ENCODE measurements at places on chromosomes 11 and 22.

- H3K4me1 ChIP-seq, result peaks cover 9% of the 10 kb centered on the region
- no peaks in the 10 kb centered on the region for H3K27me3 ChIP-seq
- DNase-seq, result no peak
- H3K4me3 ChIP-seq, result no peak overlapping the region
- no peak overlapping the region for H3K27ac ChIP-seq
- no peaks in the 10 kb centered on the region for H3K36me3 ChIP-seq
These were observed 33.2 kb upstream of the CCDC89 start for GRCh38 chr11:85718991-85719807.

GRCh38 chr11:95253141-95253540, 22.1 kb upstream of the SESN3 start:
- no peaks in the 10 kb centered on the region for H3K27me3 ChIP-seq
- H3K4me3 ChIP-seq, result no peak overlapping the region
- H3K27ac ChIP-seq, result no peak overlapping the region
- no peaks in the 10 kb centered on the region for H3K36me3 ChIP-seq
- peaks cover 47% of the 10 kb centered on the region for H3K4me1 ChIP-seq

DNA sequence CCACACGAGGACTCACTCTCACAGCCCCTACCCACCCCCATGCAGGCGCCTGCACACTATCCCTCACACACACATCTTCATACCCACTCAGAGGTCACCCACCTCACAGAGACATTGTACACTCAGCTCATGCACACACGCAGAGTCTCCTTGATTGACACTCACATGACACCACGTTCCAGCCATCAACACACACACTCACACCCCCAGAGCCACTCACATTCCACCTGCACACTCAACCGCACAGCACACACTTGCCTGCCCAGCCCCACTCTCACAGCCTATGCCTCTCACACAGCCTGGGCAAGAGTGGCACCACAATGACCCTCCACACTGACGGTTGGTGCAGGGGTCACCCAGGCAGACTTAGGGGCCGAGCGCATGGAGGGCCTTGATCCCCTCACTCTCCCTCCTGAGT, 2.2 kb downstream of the SPI1 start:
- no peaks in the 10 kb centered on the region for H3K27me3 ChIP-seq
- peaks cover 18% of the 10 kb centered on the region for H3K4me1 ChIP-seq
- no peaks in the 10 kb centered on the region for H3K36me3 ChIP-seq
- no peak overlapping the region for H3K27ac ChIP-seq
- no peak overlapping the region for H3K4me3 ChIP-seq

DNA sequence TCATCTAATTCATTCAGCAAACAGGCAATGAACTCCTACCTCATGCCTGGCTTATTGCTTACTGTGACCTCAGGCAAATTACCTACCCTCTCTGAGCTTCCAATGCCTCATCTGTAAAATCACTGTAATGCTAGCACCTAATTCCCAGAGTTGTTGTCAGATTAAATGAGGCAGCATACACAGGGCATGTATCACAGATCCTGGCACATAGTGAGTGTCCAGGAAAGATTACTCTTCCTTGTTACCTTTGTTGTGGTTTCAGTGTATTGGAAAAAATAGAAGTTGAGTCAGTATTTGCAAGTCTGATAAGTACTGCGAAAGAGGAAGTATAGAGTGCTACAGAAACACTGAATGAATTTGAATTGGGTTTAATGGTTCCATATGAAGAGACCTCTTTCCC, 26.4 kb upstream of the LRRC55 start:
- no peak overlapping the region for H3K27ac ChIP-seq
- H3K27me3 ChIP-seq, result peaks cover 12% of the 10 kb centered on the region
- no peaks in the 10 kb centered on the region for H3K4me1 ChIP-seq
- no peak for DNase-seq
- no peak overlapping the region for H3K4me3 ChIP-seq
- H3K36me3 ChIP-seq, result no peaks in the 10 kb centered on the region

DNA sequence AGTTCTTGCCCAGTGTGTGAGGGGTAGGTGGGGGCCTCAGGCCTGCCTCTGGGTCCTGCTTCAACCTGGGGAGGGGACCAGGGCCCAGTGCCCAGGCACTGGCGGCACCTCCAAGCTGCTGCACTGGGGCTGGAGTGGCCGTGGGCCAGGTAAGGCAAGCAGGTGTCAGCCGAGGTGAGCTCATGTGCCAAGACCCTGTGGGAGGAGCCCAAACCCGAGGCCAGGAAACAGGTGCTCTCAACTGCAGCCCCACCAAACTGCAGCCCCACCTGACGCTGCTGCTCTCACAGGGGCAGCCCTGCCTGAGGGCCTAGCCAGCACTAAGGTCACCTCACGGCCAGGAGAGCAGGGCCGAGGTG, 18.1 kb upstream of the GNB1L start:
- H3K27ac ChIP-seq, result no peak overlapping the region
- H3K36me3 ChIP-seq, result no peaks in the 10 kb centered on the region
- no peak overlapping the region for H3K4me3 ChIP-seq
- H3K4me1 ChIP-seq, result peaks cover 3% of the 10 kb centered on the region

DNA sequence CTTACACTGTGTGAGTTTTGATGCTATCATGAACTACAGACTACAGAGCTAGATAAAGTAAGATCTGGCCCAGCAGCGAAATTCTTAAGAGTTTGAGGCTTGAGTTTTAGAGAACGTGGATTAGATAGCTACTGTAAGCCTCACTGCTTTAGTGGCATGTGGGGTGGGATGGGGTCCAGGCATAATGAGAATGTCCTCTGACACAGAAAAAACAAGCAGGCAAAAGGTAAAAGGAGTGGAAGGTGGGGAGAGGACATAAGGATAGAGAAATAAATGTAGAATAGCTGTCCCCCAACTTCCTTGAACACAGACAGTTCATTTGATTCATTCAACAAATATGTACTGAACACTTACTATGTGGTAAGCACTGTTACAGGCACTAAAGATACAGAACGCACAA, 324.5 kb upstream of the PITPNB start:
- peaks cover 3% of the 10 kb centered on the region for H3K27me3 ChIP-seq
- DNase-seq, result no peak
- H3K4me3 ChIP-seq, result no peak overlapping the region
- H3K36me3 ChIP-seq, result no peaks in the 10 kb centered on the region

DNA sequence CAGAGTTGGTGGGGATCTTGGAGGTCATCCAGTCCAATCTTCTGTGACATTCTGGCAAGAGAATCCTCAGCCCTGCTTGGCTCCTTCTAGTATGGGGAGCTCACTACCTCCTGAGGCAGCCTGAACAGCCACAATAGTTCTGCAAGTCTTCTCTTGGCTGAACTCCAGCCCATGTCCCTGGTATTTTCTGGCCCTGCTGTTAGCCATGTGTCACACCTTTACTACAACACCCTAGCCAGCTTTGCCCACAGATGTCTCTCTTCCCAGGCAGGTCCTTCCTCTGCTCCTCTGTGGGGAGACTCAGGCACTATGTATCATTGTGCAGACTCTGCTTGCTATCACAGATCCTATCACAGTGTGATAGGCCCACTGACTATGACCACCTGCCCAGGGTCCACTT, 297.7 kb downstream of the CTTN start:
- peaks cover under 1% of the 10 kb centered on the region for H3K27me3 ChIP-seq
- H3K4me1 ChIP-seq, result no peaks in the 10 kb centered on the region
- H3K27ac ChIP-seq, result no peak overlapping the region
- no peak overlapping the region for H3K4me3 ChIP-seq
- DNase-seq, result no peak
- no peaks in the 10 kb centered on the region for H3K36me3 ChIP-seq

- no peaks in the 10 kb centered on the region for H3K36me3 ChIP-seq
- no peak overlapping the region for H3K27ac ChIP-seq
- no peak overlapping the region for H3K4me3 ChIP-seq
- H3K27me3 ChIP-seq, result no peaks in the 10 kb centered on the region
- no peak for DNase-seq
These were observed 727.1 kb downstream of the NELL1 start for GRCh38 chr11:21396342-21397008.

DNA sequence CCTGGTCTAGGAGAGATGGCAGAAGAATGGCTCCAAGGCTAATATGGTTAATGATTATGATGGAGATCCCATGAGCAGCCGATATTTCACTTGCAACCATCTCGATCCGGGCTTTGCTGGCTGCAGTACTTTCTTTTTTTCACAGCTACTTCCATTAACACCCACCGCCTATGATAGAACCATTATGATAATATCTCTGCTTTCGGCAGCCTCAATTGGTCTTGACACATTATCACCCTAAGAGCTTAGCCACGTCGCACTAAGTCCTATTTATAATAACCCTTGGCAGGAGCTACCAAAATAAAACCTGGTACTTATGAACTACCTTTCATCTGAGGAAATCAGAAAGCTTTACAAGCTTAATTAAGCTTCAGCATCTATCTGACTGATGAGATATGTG, 7.6 kb upstream of the FJX1 start:
- no peaks in the 10 kb centered on the region for H3K4me1 ChIP-seq
- no peak for DNase-seq
- no peaks in the 10 kb centered on the region for H3K36me3 ChIP-seq
- H3K27me3 ChIP-seq, result peaks cover 24% of the 10 kb centered on the region

GRCh38 chr22:31243339-31244045, 31.4 kb downstream of the LIMK2 start:
- H3K36me3 ChIP-seq, result no peaks in the 10 kb centered on the region
- no peak for DNase-seq
- H3K27me3 ChIP-seq, result no peaks in the 10 kb centered on the region
- H3K27ac ChIP-seq, result no peak overlapping the region
- peaks cover 11% of the 10 kb centered on the region for H3K4me1 ChIP-seq

DNA sequence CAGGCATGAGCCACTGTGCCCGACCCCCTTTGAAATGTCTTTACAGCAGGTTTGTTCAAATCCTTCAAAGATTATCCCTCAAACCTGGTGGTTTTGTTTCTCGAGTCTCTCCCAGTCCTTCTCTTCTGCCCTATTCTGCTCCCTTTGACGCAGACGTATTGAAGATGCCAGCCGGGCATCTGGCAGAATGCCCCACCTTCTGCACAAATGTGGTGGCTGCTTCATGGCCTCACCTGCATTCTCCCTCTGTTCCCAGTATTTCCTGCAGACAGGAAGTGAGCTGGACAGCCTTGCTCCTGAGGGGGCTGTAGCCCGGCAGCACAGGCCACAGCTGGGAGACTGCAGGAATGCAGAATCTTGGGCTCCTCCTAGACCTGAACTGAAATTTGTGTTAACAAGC, 4.8 kb upstream of the NAP1L4 start:
- peaks cover 22% of the 10 kb centered on the region for H3K36me3 ChIP-seq
- H3K4me3 ChIP-seq, result no peak overlapping the region
- no peak for DNase-seq
- no peak overlapping the region for H3K27ac ChIP-seq
- H3K4me1 ChIP-seq, result peaks cover 3% of the 10 kb centered on the region

DNA sequence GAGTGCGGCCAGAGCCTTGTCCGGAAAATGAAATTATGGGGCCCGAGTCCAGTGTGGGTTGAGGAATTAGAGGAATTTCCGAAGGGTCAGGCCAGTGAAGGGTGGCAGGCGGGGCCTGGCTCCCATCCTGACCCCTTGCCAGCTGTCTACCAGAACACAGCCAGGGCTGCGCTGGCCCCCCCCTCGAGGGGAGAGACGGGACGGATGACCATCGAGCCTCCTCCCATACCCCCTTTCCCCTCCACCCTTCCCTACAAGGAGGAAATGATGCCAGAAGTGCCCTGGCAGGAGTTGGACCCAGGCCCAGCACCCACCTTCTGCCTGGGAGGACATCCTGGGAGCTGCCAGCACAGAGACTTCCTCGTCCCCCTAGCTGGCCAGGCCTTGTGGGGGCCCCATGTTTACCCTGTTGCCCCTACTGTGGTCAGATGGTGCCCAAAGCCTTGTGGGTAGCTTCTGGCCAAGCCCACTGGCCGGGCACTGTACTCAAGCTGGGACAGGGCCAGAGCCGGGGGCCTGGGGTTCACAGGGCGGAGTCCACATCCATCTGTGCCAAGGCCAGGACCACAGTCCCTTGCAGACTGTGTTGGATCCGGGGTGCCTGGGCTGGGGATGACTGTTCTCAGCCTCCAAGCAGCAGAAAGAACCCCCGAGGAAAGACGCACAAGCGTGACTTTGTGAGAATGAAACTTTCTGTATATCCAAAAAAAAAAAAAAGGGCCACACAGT, 20.8 kb downstream of the ARVCF start:
- H3K27me3 ChIP-seq, result no peaks in the 10 kb centered on the region
- H3K4me1 ChIP-seq, result no peaks in the 10 kb centered on the region
- no peaks in the 10 kb centered on the region for H3K36me3 ChIP-seq
- H3K4me3 ChIP-seq, result no peak overlapping the region
- DNase-seq, result no peak
- no peak overlapping the region for H3K27ac ChIP-seq

- H3K4me1 ChIP-seq, result peaks cover 19% of the 10 kb centered on the region
- no peak overlapping the region for H3K4me3 ChIP-seq
- no peak for DNase-seq
- no peaks in the 10 kb centered on the region for H3K27me3 ChIP-seq
These were observed 21.2 kb downstream of the UPB1 start for GRCh38 chr22:24516301-24516737.

DNA sequence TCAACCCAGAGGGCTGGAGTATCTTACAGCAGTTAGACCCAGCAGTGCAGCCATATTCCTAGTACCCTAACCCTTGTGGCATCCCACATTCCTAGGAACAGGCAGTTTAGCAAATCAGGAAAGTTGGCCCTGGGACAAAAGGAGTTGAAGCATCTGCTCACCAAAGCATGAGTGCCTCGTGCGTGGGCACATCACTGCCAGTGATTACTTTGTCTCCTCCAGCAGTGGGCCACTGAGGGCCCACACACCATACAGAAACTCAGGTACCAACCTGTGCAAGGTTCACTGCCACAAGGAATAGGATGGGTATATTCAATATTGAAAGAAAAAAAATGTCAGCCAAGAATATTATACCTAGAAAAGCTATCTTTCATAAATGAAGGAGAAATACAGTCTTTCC, 227.5 kb upstream of the CNTN5 start:
- no peak overlapping the region for H3K27ac ChIP-seq
- no peaks in the 10 kb centered on the region for H3K27me3 ChIP-seq
- no peak for DNase-seq
- H3K4me1 ChIP-seq, result no peaks in the 10 kb centered on the region
- no peak overlapping the region for H3K4me3 ChIP-seq

DNA sequence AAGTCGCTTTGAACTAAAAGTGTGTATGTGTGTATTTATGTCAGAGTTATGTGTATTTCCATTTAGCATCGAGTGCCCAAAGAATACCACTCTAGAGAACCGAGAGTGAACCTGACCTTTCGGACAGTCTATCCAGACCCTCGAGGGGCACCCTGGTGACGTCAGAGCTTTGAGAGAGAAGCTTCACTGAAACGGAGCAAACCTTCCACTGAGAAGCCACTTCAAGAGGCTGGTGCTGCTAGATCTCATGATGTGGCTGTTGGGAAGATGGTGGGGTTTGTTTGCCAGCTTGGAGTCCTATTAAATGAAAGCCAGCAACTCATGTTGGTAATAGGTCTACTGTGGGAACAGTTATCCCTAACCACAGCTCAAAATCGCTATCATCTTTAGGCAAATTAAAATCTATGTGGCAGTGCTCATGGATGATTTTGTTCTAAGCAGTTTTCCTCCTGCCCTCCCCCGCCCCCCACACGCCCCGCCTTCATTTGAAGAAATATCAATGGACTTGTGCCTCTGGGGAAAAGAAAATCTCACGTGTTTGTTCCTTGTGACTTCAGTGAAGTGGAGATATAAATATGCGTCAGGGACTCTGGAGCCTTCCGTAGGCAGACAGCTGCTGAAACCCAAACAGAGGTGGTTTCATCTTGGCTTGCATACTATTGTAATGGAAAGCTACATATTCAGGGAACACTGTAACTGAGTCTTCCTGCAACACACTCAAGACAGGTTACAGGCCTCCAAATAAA, 22.4 kb upstream of the C11orf96 start:
- no peak overlapping the region for H3K27ac ChIP-seq
- H3K4me3 ChIP-seq, result no peak overlapping the region
- DNase-seq, result no peak
- H3K4me1 ChIP-seq, result peaks cover 15% of the 10 kb centered on the region
- peaks cover 22% of the 10 kb centered on the region for H3K36me3 ChIP-seq
